Stimulated activated CD4-positive, alpha-beta T cell treated with anti-CD3 and anti-CD28 coated beads, Interleukin-12 subunit alpha, Interleukin-12 subunit beta, amount 100 ng/mL, for 24 hours (primary cell): ENCODE measurements at places on chromosomes 1 and 21.
A peak's percentile ranks its signal among the peaks of the same experiment; 100 is the strongest.

GRCh38 chr1:220153147-220153546, 59.2 kb downstream of the IARS2 start:
- DNase-seq = no peak

DNA sequence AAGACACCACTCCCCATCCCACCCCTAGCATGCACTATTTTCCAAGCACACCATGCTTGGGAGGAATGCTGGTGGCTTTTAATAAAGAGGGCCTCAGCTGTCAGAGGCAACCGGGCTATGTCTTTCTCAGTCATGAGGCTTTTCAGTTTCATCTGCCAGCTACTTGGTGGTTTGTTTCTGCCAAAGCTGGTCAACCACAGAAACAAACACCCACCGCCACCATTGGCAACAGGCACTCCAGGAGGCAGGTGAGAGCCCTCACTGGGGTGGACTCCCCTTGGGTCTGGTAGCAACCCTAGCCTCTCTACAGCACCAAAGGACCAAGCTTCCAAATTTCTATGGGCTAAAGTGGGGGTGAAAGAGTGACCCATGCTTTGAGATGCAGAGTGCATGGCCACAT, 54.3 kb upstream of the CD1D start:
- no peak for DNase-seq

- no peak for DNase-seq
Measured at GRCh38 chr1:10969267-10969970, 43.0 kb upstream of the TARDBP start.

DNA sequence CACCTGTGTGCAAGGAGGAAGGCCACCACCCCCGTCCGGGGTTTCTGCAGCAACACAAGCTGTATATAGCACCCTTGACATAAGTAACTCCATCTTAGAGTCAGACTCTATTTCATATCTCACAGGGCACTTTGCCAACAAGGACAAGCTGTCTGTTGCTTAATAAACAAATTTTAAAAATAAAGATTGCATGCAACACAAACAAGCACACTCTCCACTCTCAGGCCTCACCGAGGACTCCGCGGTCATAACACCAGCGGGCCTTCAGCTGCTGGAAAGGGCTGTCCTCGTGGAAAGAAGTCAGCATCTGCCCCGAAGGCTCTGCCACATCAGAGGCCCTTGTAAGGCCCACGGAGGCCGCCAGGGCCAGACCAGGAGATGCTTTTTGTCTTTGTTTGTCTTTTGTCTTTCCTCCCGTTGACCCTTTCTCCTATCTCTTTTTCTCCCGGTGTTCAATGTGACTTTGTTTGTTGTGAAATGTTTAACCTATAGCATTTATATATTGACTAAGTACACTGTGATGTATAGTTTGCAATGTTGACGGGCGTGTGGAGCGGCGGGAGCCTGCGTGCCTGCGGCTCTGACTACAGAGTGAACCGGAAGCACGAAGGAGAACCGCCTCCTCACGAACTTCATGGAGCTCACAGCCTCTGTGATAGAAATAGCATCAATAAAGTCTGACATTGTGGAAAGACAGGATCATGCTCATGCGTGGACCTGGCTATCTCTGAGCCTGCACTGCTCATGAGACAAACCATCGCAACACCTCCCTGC, 24.1 kb downstream of the MEGF6 start:
- no peak for DNase-seq

GRCh38 chr1:201491896-201492511, 14.9 kb downstream of the CSRP1 start:
- DNase-seq = no peak

DNA sequence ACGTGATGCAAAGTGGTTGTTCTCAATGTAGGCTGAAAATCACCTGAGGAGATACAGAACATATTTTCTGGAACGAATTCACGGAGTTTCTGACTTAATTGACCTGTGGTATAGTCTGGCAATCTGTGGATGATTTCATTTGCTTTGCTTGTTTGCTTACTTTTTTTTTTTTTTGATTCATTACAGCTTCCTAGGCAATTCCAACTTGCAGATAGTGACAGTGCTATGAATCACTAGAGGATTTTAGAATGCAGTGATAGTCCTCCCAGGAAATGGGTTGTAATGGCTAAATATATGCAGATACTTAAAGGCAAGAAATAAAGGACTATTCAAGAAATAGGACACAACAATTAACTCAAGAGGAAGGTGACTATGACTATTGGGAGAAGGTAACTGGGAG, 1378.1 kb upstream of the PRMT6 start:
- no peak for DNase-seq

- DNase-seq = no peak
Measured at GRCh38 chr1:164731161-164731876, 172.3 kb downstream of the PBX1 start.

- DNase-seq = no peak
Measured at GRCh38 chr1:172642970-172643369, 15.9 kb upstream of the FASLG start.

DNA sequence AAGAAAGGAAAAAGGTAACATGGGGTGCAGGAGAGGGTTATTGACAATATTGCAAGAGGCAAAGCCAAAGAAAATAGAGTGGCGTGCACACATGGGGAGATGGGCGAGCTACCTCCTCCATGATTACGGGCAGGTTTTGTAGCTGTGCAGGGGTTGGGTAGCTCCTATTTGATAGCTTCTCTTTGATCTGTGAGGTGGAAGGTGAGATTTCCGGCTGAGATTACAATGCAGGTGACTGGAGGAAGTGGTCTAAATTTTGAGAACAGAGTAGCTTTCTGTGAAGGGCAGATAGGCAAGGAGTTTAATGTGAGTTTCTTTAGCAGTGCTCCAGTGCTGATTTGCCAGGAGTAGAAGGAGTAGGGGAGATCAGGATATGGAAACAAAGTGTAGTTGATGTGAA, 263.4 kb downstream of the PLA2G4A start:
- DNase-seq = no peak

- DNase-seq = no peak
Measured at GRCh38 chr1:4624141-4624715, 30.2 kb upstream of the AJAP1 start.

DNA sequence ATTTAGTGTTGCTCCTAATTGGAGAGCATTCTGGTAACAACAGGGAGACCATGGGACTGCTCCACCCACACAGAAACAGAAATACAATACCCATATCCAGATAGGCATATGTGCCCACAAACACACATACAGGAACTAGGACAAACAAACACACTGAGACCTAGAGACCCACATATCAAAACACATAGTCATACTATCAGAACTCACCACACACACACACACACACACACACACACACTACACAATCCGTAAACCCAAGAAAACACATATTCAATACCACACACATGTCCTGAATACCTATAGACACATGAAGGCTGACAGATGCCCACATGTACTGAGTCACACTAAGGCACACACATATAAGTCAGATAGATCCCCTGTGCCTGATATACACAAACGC, 3.5 kb upstream of the NFASC start:
- no peak for DNase-seq

- DNase-seq = no peak
Measured at GRCh38 chr1:75165264-75165663, 31.1 kb downstream of the LHX8 start.

DNA sequence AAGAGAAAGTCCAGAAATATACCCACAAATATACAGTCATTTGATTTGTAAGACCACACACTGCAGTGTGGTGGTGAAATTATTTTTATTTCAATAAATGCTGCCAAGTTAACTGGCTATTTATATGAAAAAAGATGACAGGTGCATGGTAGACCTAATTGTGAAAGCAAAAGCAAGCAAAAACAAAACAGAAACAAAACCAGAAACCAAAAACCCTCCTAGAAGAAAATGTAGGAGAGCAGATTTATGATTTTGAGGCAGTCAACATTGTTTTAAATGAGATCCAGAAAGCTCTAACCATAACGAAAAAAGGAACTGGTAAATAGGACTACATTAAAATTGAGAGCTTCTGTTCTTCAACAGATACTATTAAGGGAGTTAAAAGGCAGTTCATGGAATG, 303.6 kb downstream of the PRDM2 start:
- no peak for DNase-seq

DNA sequence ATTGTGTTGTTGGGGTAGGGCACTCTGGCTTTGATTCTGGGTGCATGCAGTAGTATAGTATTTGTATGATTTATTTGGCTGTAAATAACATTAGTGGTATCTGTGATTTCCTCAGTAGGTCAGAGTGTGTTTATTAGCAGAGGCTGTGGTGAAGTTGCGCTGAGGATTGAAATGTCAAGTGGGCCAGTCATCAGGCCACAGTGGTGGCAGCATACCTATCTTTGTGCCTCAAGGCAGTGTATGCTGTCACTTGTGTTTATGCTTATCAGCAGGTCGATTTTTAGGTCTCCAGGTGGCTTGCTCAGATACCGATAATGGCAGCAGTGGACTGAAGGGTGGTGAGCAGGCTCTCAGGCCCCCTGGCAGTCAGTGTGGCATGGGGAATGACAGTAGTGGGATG, 11.3 kb downstream of the LY9 start:
- no peak for DNase-seq

DNA sequence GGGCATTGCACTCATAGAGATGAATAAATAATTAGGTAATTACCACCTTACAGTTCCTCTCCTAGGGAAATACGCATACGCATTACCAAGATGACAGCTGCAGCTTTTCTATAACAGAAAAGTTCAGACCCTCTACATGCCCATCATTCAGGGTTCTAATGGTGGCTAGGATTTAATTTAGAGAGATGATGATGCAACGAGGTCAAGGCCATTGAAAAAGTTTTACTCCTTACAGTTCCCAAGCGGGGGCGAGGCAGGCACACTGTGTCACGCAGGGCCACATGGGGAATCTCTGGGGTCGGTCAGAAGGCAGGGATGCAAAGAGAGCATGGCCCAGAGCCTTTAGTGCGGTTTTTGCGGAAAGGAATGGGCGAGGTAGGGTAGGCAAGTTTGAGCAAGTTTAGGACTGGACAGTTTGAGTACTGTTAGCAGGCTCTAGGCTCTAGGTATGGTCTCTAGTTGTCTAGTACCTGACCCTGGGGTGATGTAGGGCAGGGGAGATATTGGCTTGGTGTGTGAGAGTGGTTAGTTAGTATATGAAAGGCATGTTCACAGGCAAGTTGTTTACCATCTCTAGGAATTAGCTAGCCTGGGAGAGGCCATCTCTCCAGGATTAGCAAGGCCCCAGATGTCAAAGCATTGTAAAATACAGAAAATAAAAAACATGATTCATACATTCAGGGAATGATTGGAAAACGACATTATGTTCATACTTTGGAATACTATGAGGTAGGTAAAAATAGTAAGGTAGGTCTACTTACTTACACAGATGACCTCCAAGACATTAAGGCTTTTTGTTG, 29.6 kb upstream of the ID3 start:
- no peak for DNase-seq

GRCh38 chr1:34155860-34156259, 9.2 kb downstream of the CSMD2 start:
- DNase-seq = no peak

DNA sequence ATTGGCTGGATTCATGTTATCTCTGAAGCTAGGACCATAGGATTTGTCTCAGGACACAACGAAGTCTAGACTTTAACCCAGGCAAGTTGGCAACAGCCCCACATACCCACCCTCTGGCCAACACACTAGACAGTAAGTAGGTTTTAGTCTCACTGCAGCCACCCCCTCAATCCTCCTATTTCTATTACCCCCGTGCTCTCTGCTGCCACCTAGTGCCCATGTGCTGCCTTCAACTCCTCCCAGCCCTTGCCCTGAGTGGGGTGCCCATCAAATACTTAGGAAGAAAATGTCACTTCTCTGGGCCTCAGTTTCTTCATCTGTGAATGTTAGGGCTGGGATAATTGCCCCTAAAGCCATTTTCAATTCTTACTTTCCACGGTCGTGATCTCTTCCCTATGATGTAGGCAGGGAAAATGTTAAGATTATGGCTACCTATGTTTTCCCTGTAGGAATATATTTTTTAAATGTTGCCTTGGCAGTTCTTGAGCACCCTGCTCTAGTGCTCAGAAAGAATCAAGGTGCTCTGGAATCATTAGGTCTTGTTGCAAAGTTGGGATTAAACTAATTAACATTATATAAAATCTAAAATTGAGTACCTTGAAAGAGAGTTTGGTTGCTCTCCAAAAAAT, 213.0 kb downstream of the LMX1A start:
- peak; percentile 6 for DNase-seq
